ENCODE measurements at places on chromosomes 11 and 22.
A peak's percentile ranks its signal among the peaks of the same experiment; 100 is the strongest.

DNA sequence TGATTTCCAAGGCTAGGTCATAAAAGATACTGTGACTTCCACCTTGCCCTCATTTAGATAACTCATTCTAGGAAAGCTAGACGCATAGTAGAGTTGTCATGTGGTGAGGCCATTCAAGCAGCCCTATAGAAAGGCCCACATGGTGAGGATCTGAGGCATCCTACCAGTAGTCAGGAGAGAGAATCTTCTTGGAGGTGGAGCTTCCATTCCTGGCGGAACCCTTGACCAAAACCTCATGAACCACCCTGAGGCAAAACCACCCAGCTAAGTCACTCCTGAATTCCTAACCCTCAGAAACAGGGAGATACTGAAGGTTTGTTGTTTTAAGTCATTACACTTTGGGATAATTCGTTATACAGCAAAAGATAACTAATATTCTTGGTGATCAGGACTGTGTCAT, 2.9 kb upstream of the HDHD5 start:
- DNase-seq: no peak

- no peak for DNase-seq
Observed at GRCh38 chr11:102981324-102981910, 25.9 kb upstream of the MMP13 start.

GRCh38 chr11:26867286-26867685, 126.6 kb upstream of the FIBIN start:
- no peak for DNase-seq

DNA sequence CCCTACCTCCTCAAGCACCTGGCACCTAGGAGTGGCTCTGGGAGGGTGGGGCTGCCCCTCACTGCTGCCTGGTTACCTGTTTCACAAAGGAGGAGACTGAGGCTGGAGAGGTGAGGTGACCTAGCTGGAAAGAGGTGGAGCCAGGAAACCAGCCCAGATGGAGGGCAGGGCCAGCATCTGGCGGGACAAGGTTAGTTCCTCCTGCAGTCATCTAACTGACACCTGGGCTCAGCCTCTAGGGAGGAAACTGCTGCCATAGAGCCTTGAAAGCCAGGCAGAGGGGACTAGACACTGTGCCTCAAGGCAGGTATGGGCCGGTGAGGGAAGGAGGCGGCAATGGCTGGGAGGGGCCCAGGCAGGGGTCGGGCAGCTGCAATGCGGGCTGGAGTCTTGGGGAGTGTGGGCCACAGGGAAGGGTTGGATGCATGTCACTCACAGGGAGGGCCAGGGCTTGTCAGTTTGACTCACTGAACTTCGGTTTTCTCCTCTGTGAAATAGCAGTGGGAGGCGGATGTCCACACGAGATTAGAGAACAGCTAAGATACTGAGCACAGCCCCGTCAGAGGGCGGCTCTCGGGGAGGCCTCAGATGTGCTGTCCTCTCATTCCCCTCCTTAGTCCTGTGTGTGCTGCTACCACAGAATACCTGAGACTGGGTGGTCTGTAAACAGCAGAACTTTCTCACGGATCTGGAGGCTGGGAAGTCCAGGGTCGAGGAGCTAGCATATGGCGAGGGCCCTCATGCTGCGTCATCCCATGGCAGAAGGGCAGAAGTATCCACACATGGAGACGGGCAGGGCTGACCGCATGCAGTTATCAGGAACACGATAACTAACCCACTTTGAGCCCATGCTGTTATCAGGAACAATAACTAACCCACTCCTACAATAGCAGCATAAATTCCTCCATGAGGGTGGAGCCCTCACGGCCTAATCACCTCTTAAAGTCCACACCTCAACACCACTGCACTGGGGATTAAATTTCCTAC, 16.1 kb downstream of the MGAT3 start:
- DNase-seq: no peak

DNA sequence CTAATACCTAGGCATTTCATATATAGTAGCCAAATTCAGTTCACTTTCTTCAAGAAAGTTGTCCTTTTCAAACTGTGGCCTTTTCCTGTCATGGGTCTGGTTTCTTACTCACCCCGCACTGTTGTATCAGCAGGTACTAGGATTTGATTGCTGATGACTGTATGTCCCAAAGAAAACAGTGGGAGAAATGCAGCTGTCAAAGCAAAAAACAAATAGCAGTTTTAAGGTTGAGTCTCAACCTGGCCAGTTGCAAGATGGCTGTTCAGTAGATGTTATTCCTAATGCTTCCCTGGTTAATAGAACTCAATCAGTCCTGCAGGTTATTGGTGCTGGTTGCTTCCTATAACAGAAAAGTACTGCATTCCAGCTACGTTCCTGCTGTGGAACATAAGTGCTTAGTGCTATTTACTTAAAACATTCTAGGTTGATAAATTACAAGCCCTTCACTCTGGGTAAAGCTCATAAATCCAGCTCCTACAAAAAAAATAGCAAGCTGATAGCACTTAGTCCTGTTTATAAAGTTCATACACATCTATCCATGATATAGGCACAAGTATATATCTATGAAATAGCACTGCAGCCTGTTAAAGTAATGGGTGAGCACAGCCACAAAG, 26.6 kb downstream of the NF2 start:
- no peak for DNase-seq

GRCh38 chr11:96147906-96148486, 195.0 kb downstream of the MAML2 start:
- DNase-seq: no peak

DNA sequence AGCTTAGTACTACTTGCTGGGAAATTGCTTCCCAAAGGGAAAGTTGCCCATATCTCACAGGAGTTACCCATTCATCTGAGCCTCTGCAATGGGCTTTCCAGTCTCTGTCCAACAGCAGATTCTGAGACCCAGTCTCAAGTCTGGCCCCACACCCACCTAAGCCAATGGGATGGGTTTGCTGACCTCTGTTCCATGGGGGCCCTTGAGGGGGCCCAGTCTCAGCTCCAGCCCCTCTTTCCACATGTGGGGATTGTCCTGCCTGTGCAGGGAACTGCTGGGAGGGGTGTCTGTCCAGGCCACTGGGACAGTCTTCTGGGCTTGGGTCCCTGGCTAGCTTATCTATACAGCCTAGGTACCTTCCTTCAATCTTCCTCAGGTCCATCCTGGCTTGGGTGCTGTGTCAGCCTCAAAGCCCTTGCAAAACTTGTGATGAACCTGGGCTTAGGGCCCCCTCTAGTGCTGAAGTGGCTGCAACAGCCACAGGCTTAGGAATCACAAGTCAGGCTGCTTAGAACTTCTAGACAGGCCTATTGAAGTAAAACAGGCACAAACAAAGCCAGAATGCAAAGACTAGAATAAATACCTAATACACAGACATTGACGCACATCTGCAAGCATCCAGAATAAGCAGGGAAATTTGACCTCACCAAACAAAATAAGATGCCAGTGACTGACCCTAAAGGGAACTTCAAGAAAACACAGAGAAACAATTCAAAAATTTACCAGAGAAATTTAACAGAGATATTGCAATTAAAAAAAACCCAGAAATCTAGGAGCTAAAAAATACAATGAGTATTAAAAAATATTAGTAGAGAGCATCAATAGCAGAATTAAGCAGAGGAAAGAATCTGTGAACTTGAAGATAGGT, 11.7 kb upstream of the PATL1 start:
- peak; percentile 73 for DNase-seq

DNA sequence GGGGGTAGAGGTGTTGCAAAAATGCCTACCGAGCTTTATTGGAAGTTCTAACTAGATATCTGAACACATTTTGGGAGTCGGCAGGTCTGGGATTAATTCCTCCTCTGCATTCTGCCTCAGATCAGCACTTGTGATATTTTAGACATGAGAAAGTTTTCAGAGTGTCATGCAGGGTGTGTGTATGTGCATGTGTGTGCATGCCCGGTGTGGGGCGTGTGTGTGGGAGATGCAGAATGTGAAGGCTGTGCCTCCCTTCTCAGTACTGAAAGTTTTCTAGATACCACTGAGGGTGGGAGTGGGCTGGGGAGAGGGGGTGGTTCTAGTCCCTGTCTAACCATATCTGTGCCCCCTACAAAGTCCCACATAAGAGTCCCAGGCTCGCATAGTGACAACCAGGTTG, 180.0 kb upstream of the NTM start:
- no peak for DNase-seq

GRCh38 chr11:85941380-85941973, 86.3 kb downstream of the CCDC83 start:
- peak; percentile 73 for DNase-seq

- no peak for DNase-seq
Observed at GRCh38 chr22:35274154-35274871, 17.0 kb downstream of the HMGXB4 start.

GRCh38 chr22:28116219-28116673, 197.2 kb upstream of the PITPNB start:
- DNase-seq: no peak

- peak; percentile 20 for DNase-seq
Observed at GRCh38 chr11:71418643-71419042, 29.6 kb downstream of the DHCR7 start.

DNA sequence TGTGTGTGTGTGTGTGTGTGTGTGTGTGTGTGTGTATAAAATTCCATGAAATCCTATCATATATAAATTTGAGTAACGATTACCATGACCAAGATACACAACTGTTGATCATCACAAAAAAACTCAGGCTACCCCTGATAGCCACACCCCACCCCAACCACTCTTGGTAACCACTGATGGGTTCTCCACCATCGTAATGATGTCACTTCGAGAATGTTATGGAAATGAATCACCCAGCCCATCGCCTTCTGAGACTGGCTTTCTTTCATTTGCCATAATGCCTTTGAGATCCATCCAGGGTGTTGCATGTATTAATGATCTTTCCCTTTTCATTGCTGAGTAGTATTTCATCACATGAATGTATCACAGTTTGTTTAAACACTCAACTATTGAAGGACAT, 496.0 kb downstream of the MIAT start:
- no peak for DNase-seq
